ENCODE measurements at places on chromosomes 7 and 10.

DNA sequence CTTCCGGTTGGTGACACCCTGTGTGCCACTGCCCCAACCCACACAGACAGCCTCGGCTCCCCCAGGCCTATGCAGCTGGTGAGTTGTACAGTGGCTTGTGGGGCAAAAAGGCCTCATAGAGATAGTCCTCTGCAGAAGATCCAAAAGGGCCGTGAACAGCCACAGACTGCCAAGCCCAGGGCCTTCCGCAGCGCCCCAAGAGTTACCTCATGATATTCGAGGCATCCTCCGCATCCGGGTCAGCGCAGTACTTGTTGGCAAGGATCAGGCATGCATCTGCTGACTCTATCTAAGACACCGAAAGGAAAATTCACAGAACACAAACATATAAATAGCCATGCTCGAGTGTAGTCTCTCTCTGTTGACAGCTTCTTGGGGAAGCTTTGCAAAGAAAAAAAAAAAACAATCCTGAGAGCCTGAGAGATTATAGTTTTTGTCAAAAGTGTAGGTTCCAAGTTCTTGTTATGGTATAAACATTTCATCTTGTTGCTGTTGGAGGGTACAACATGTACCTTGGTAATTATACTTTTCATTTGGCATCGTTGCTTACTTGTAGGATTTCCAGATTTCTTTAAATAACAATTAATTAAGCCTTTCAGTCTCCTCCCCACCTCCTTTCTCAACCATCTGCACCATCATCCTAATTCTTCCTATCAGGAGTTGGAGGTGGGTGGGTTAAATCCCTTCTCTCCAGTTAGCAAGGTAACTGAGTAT lies 553.0 kb downstream of the KCNMA1 start:
- DNase-seq: no peak

DNA sequence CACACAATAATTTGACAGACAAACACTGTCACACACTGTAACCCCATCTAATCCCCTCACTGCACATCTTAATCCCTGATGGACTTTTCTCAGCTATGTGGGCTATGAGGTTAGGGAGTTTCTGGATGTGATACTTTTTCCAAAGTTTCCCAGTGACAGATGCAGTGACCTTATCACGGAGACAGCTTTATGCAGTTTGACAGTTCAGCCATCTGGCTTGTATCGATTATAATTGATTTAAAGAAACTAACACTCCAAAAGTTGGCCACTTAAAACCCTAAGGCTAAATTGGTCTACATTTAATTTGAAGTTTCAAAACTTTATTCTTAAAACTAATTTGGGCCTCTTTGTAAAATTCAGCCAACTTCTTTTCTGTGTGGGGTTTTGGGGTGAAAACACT lies 196.7 kb downstream of the SDK1 start:
- DNase-seq: no peak

GRCh38 chr7:32592701-32593100 lies 97.4 kb downstream of the AVL9 start:
- no peak for DNase-seq

DNA sequence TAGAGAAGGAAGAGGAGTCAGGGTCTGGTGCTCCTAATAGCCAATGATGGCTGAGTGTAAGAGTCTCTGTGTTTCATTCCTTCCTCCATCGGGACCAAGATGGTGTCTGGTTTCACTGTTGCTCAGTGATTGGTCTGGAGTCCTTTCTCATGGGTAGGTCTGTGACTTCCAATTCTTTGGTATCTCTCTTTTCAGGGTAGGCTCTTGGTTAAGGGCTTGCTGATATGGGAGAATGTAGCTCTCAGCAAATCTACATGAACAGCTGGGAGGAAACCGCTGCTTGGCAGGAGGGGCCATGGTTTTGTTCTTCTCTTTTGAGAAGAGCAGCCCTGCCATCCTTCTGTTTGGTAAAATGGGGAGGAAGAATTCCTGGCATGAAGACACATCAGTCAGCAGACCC lies 209.1 kb upstream of the PODXL start:
- no peak for DNase-seq

DNA sequence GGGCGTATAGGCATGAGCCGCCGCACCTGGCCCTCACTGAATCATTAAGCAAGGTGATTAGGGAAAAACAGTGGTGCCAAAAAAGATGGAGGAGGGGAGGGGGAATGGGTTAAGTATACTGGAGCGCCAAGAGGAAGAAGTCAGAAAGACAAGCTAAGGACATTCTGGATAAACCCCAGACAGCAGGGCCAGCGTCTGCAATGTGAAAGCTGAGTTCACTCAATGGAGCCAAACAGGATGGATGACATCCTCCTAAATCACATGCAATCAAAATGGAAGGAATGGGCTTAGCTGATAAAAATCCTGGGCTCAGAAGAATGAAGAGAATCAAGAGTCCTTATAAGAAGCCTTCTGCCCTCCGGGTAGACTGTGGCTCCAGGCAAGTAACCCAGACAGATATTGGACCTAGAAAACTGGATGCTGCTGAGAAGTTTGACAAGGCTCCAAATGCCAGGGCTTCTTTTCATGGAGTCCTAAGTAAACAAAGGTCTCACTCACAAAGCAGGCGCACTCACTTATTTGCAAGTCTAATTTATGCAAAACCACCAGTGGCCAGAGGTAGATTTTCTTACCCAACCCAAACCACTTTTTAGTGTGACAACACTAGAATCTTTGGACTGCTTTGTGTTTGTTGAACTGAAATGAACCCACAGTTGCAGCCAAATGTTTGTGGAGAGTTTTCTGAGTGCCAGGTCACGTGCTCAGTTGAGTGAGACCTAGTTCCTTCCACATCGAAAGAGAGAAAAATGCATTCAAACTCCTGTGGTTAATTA lies 519.1 kb upstream of the AUTS2 start:
- DNase-seq: no peak

DNA sequence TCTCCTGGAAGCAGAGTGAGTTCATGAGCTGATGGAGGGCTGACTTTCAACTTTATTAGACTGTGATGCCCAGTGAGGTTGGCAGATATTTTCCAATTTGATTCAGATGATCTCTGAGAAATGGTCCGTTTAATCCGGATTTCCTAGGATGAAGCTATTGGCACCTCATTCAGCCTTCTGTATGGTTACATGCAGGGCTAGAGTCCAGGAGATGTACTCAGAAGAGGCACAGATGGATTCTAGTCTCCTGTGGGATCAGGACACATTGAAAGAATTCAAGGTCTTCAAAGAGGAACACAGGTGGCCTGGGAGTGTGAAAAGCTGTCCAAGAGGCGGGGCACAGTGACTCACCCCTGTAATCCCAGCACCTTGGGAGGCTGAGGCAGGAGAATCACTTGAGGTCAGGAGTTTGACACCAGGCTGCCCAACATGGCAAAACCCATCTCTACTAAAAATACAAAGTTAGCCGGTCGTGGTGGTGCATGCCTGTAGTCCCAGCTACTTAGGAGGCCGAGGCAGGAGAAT lies 23.0 kb upstream of the RHEB start:
- no peak for DNase-seq

- DNase-seq: no peak
Observed at GRCh38 chr10:52400562-52400961, 86.5 kb downstream of the DKK1 start.

GRCh38 chr10:88557658-88558057 lies 25.5 kb downstream of the RNLS start:
- no peak for DNase-seq
